ENCODE measurements at places on chromosomes 13 and 19. TPM values are rescaled to one million over a fixed set of nuclear protein-coding genes. Genes with fewer than 3 reads are reported as not detected.

AMER2 gene
- total RNA-seq: not detected

GFY gene
- not detected for total RNA-seq

ZNF492 gene
- total RNA-seq: 1.0 TPM

ZNF560 gene
- 0.15 TPM for total RNA-seq

ZNF90 gene
- 3.6 TPM for total RNA-seq

UBE2S gene
- total RNA-seq: 13.6 TPM

OR7D4 gene
- total RNA-seq: not detected

FAM83E gene
- not detected for total RNA-seq
